ENCODE measurements at places on chromosomes 4 and X.

- no peak for DNase-seq
Measured at GRCh38 chrX:102652031-102652688, 877 bp downstream of the GPRASP1 start.

- DNase-seq, result no peak
Measured at GRCh38 chr4:8524595-8525382, 55.4 kb upstream of the GPR78 start.

DNA sequence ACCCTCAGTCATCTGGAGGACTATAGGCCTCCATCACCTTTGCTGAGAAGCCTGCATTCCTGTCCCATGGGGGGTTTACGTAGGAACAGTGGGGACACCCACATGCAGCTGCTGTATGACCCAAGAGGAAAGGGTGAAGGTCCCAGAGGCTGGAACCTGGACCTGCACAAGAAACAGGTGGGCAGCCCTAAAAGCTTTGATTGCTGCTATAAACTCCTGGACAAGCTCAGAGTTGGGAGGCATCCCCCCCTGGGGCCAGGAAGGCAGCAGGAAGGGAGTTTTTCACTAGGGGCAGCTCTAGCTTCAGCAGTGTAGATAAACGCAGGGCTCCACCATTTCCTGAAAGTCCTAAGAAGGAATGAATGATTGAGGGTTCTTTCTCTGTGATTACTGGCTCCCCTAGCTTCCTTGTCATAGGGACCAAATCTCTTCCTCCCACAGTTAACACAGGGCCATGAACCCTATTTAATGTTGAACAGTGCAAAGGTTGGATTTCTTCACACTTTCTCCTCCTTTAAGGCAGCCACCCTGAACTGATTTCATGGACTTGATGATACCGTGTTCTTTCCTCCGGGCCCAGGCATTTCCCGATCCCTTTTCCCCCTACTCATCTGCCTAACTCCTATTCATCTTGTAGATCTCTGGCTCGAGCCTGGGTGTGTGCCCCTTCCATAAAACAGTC lies 84.2 kb downstream of the CHRNA9 start:
- no peak for DNase-seq

GRCh38 chr4:30838331-30838730 lies 118.2 kb downstream of the PCDH7 start:
- DNase-seq, result no peak

GRCh38 chr4:154478547-154478946 lies 13.1 kb downstream of the DCHS2 start:
- no peak for DNase-seq

DNA sequence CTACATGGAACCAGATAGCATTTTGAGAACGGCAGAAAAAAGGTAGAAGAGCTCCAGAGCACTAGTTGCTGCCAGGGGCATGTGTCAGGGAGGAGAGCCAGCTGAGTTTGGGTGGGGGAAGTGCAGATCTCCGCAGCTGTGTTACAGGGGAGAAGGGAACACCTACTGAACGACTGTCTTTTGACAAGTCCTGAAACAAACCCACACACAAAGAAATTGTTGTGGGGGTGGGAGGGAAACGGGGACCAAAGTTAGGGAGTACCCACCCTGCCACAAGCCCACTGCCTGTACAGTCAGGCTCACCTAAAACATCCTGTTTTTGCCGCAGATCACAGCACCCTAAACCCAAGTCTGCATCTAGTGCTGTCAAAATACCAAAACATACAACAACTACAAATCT lies 55.5 kb downstream of the LEF1 start:
- DNase-seq, result no peak

GRCh38 chrX:154890990-154891639 lies 5.0 kb downstream of the F8A1 start:
- DNase-seq, result no peak

DNA sequence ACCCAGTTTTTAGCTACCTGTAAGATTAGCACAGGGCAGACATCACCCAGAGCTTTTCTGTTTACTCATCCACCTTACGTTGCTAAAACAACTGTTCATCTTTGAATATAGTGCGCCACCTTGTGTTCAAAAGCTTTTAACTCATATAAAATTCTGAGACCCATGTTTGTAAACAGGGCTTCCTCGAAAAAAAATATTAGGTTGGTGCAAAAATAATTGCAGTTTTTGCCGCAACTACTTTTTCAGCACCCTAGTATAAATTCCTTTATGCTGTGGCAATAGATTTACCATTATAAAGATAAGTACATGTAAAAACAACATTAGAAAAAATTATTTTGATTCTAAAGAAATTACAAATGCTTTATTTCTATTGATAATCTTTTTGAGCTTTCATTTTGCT lies 147.9 kb downstream of the LRBA start:
- DNase-seq, result peak; percentile 55

GRCh38 chr4:151581570-151581969 lies 172.6 kb downstream of the FHIP1A start:
- no peak for DNase-seq

- DNase-seq, result no peak
Measured at GRCh38 chrX:130086447-130087206, 23.7 kb downstream of the ELF4 start.

DNA sequence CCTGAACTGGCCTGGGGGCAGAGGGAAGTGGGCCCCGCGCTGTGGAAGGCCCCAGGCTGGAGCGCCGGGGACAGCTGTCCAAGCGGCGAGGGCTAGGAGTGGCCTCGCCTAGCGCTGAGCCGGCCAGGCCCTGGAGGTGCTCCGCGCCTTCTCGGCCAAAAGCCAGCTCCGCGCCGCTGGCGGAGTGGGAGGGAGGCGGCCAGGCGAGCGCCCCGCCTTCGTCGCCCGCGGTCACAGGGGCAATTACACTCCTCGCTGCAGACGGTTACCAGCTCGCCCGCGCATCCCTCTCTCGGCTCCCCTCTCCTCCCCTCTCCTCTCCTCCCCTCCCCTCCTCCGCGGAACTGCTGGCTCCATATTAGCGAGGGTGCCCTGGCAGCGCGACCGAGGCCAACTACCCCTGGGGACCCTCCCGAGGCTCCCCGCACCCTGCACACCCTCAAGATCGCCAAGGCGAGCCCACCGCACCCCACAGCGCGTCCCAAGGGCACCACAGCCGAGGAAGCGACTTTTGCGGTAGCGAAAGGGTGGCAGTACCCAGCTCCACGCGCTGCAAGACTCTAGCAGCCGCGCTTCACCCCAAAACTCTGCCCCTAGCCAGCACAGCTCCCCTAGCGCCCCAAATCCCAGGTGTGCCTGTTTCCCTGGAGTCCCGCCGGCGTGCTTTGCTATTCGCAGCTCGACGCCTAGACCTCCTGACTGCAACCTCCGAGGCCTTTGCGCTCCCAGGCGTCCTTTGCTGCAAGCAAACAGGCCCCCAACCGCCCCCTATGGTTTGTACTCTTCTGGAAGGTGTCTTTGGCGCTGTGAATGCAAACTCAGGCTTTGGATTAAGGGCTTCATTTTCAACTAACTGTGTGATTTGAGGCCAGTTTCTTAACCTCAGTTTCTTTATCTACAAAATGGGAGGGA lies 91.4 kb downstream of the BCOR start:
- DNase-seq, result no peak

DNA sequence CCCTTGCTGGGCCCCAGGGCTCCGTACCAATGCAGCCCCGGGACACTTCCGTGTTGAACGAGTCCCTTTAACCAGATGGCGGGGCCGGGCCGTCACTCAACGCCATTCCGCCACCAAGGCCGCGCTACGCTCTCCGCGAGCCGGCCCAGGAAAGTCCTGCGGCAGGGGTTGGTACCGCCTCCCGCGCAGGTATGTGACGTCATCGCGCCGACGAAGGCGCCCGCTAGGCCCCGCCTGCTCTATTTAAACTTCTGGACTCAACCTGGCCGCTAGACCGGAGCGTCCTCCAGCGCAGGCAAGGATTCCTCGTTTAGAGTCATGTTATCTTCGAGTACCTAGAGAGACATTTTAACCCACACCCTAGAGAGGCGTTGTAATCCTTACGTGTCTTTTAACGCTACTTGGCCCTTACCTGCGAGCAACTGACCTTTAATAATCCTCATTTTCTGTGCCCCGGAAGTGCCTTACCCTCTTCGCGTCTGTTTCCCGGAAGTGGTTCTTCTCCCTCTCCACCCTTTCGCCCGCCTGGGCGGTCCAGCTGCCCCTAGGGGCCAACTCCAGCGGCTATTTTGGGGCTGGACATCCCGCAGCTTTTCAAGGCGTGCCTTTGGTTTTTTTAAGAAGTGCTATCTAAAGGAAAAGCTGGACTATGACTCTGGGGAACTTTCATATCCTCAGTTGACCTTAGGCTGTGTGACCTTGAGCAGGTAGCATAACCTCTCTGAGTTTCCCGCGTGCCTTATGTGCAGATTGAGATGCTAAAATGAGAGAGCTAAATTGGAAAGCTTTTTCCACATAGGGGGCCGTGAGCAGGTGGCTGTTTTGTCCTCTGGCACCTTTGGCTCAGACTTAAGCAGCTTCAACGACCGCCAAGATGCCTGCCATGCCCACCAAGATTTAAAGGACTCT lies at the start of gene PNPLA4:
Gene PNPLA4, minus strand, starts transcription at position 155 of the 909 bp plus-strand sequence. CDS start 1,294 bp downstream, outside the sequence.
- peak; percentile 39 for DNase-seq

- DNase-seq, result no peak
Measured at GRCh38 chr4:76705472-76705871, 192.5 kb downstream of the SOWAHB start.

DNA sequence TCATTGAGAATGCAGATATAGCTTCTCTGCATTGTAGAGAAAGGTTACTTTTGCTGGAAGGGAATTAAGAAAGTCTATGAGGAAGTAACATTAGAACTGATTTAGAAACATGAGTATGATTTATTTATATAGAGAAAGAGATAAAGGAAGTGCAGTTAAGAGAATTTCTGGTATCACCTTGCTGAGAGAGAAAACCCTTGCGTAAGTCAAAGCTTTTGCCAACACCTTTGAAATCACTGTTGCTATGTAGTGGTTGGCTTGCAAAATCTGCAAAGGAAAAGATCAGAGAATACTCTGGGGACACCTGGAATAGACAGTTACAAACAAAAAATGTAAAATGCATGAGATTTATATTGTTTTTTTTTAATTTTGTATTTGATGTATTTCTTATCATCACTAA lies 137.3 kb upstream of the RXFP1 start:
- DNase-seq, result no peak

DNA sequence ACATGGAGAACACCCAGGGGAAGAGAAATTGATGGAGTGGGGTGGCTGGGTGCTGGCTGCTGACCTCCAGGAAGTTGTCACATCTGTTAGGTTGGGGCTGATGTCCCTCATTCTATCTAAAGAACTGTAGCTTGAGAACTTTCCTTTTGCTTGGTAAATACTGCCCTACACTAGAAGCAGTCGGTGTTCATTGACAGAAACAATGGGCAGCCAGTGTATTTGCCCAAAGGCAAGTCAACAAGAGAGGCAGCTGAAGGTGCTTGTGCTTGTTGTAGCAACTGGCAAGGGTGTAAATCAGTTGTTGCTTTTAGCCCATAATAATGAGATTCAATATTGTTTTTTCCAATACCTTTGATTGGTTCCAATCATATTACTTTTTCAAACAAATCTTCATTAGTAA lies 956 bp downstream of the TMEM154 start:
- DNase-seq, result no peak

DNA sequence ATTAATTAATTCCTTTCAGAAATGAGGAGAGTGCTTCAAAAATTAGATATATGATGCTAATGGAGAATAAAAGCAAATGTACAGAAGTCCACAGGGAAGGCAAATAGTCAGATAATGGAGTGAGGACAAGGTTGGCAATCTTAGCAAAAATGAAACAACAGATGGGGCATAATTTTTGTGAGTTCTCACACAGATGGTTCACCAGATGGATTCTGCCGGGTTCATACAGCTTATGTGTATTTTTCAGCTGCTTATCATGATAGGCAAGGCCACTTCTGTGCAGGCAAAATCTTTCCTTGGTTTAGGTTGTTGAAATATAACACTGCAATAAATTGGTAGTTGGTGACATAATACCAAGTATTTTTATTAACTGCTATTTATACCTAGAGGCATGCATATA lies 1539.0 kb upstream of the IGFBP7 start:
- DNase-seq, result no peak

GRCh38 chr4:73460913-73461522 lies 20.5 kb upstream of the AFM start:
- no peak for DNase-seq

DNA sequence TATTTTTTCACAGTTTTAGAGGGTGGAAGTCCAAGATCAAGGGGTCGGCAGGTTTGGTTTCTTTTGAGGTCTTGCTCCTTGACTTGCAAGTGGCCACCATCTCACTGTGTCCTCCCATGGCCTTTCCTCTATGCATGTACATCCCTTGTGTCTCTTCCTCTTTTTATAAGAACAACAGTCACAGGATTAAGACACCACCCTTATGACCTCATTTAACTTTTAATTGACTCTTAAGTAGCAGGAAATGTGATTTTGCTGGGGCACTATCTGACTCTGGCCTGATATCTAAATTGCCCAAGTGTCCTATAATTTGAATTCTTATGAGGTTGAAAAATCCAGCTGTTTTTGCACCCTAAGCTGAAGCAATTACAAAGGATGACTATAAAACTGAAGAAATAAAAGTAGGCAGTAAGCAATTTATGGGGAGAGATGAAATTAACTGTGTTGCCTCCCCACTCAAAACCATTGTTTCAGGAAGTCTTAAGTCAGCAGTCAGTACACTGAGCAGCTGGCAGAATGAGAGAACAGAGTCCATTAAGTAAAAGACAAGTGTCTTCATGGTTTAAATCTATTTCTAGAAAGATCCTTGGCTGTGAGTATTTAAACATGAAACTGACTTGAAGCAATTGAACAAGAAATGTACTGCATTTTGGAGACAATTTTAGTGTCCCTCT lies 601.3 kb downstream of the SPRY1 start:
- no peak for DNase-seq

- DNase-seq, result no peak
Measured at GRCh38 chr4:18134111-18134510, 112.6 kb upstream of the LCORL start.

DNA sequence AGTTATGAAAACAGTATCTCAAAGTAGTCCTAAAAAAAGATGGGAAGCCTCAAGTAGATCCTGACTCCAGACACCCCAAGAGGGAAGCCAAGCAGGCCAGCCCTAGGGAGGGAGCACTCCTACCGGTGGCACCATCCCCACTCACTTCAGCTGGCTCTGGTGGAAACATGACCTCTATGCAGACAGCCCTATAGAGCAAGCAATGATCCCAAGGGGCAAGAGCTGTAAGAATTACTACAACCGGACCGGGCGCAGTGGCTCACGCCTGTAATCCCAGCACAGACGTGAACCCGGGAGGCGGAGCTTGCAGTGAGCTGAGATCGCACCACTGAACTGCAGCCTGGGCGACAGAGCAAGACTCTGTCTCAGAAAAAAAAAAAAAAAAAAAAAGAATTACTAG lies 5.7 kb downstream of the LETM1 start:
- DNase-seq, result no peak

GRCh38 chrX:39773923-39774773 lies 323.6 kb downstream of the BCOR start:
- DNase-seq, result no peak

DNA sequence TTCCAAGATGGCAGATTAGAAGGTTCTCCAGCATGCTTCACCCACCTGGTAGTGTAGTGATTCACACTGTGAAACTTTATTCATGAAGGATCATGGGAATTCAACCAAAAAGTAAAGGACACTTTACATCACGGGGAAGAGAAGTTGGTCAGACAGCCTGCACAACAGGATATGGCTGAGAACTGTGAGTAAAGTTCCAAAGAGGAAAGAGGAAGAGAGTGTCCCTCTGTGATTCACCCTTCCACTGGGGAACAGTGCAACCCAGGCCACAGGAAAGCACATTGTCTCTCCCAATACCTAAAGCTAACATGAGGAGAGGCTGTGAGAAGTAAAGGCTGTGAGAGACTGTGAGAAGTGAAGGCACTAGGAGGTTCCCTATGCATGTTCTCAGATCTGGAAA lies 137.2 kb downstream of the STPG2 start:
- no peak for DNase-seq
